Osteocyte (in vitro differentiated cells): ENCODE measurements at places on chromosomes 4 and X. TPM values are rescaled to one million over a fixed set of nuclear protein-coding genes. Genes with fewer than 3 reads are reported as not detected.

DNA sequence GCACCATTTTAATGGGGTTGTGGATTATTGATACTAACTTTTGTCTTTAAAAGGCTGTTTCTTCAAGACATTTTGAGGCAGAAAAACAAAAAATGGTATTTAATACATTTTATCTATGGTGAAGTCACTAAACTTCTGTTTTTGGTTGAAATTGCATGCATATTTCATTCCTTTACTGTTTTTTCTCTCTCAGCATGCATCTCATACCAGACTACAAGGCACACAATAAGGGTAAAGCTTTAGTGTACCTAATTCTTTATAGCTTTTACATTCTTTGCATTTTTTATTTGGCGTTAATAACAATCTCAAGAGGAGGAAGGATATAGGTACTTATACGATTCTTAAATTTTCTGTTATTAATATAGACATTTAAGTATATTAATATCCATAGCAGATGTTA lies 151.0 kb upstream of the DKK2 start:
- DNase-seq = no peak

DNA sequence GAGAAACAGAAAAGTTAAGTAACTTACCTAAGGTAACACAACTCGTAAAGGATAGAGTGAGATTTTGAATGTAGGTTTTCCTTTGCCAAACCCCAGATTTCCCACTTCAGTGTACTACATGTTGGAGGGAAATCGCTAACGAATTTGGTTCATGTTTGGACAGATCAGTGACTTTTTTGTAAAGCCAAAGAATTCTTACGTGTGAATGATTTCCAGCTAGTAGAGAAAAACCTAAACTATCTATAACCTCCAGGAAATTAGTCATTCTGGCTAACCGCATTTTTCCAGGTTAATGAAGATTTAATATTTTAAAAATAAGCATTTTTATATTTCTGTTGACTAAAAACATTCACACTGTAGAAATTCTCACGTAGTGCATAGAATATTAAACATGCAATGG lies 7.2 kb downstream of the TENM3 start:
- DNase-seq = no peak

GRCh38 chr4:16122784-16123183 lies 39.0 kb upstream of the PROM1 start:
- no peak for DNase-seq

DNA sequence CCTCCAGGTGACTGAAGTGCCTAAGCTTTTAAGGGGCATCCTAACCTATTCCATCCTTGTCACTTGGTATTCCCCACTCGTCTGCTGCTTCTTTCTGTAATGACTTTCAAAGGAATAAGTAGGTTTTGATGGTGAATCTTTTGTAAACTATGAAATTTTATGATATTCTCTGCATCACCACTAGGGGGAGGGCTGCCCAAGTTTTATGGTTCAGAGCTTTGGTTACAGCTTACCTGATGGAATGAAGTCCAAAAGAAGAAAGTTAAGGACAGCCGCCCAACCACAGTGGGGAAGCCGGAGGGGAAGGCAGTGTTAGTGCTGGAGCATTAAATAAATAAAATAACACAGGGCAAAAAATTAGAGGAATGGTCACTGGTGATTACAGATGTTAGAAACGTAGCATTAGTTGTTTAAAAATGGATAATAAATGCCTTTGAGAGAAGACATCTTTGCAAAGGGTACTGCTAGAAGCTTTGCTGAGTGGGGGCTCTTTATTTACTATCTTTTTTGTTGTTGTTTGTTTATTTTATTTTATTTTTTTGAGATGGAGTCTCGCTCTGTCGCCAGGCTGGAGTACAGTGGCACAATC lies 204.9 kb downstream of the GBA3 start:
- no peak for DNase-seq

- DNase-seq = no peak
These were observed 11.1 kb downstream of the SASH3 start for GRCh38 chrX:129790808-129791207.

DNA sequence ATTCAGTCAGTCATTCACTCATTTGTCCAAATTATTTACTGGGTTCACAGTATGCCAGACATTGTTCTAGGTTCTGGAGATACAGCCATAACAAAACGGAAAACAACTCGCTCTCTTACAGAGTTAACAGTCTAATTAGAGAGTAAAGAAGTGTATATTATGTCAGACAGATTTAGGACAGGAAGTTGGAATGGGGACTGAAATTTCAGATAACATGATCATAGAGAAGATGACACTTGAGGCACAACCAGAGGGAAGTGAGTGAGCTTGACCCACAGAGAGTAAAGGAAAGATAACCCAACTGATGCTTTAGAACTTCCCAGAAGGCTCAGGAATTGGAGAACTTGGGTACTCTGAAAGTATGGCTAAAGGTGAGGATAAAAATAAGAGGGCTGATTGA lies 139.4 kb downstream of the ZAR1 start:
- DNase-seq = no peak

The TRIM61 gene
- not detected in 2 replicates for total RNA-seq

The ZNF157 gene
- 0.13 and 0.16 TPM in 2 replicates for total RNA-seq
